Stimulated activated CD8-positive, alpha-beta memory T cell treated with anti-CD3 and anti-CD28 coated beads, Interleukin-7, amount 100 ng/mL, for 1 hour (primary cell): ENCODE measurements at places on chromosomes 11 and 22.

- no peak for DNase-seq
These were observed 30.9 kb downstream of the OR52A5 start for GRCh38 chr11:5107285-5107684.

GRCh38 chr11:12628314-12628713 lies 45.9 kb upstream of the TEAD1 start:
- no peak for DNase-seq

DNA sequence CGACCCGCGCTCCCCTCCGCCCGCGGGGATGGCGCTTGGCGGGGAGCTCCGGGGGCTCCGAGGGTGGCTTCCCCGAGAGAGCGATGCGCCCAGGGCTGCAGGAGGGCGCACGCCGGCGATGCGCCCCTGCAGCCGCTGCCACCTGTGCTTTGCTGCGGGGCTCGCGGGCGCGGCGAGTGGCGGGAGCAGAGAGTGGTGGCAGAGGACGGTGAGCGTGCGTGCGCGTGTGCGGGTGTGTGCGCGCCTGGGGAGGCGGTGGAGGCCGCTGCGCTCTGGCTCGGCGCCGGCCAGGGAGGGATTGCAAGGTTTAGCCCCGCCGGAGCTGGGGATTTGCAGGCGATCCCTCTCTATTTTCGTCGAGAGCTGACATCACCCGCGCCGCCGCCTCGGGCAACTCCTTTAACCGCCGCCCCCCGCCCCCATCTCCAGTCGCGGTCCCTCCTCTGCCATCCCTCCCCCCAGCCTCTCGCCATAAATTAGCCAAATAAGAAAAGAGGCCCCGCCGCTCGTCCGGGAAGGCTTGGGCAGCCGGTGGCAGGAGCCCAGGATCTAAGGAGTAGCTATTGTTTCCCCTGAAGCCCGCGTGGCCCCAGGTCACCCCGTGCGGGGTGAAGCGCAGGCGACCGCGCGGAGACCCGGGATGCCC lies at the start of gene SLC1A2:
TSS of gene SLC1A2 (minus strand) at position 375 of the 646 bp plus-strand sequence. CDS start 592 bp downstream, outside the sequence.
- DNase-seq = no peak

DNA sequence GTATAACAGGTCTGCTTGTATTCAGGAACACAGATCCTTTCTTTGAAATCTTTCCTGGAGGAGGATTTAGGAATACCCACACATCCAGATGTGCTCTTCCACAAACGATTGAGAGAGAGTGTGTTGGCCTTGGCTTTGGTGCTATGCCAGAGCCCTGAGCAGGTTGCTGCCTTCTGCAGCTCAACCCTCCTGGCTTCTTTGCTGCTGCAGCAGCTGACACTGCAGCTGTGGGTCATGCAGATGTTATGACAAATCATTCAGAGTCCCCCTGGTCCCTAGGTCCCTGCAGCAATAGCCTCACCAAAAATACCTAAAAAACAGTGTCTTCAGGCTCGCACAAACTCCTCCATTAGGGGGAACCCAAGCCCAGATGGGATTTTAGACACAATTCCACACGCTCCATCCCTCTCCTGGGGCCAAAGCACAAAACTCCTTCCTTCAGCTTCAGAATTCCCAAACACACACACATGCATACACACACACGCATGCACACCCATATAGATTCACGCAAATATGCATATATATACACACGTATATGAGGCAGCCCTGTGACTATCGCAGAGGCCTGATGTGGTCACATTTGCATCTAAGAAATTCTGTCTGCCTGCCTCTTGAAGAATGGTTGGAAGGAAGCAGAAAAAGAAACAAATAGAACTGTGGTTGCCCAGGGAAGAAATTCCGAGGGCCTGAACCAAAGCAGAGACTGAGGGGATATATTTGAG lies 35.4 kb downstream of the SLN start:
- DNase-seq = no peak

DNA sequence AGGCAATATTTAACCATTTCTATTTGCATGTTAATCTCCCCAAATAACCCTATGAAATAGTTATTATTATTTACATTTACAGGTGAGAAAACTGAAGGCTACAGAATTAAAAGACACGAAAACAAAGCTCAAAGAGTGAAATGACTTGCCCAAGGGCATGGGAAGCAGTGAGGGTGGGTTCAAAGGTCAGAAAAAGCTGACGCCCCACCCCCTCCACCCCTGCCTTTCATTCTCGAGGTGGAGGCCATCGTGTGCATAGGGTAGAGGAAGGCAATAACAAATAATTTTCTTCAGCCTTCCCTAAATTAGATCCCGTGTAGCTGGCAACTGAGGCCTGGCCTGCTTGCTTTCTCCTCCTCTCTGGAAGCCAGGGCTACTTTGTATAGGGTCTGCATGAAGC lies 56.1 kb upstream of the RBFOX2 start:
- no peak for DNase-seq

DNA sequence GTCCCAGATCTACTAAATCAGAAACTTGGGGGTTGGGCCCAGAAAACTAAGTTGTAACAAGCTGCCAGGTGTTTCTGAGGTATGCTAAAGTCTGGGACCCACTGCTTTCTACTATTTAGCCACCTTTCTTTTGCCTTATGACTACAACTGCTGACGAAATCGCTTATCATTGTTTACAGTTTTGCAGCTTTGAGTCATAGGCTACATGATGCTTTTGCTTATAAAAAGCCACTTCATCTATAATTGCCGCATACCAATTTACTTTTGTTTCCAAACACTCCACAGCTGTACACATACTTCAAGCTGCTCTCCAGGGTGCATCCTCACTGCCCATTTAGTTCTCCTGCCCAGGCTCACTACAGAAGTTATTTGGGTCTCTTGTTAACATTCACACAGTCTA lies 144.7 kb downstream of the ENTHD1 start:
- DNase-seq = no peak

DNA sequence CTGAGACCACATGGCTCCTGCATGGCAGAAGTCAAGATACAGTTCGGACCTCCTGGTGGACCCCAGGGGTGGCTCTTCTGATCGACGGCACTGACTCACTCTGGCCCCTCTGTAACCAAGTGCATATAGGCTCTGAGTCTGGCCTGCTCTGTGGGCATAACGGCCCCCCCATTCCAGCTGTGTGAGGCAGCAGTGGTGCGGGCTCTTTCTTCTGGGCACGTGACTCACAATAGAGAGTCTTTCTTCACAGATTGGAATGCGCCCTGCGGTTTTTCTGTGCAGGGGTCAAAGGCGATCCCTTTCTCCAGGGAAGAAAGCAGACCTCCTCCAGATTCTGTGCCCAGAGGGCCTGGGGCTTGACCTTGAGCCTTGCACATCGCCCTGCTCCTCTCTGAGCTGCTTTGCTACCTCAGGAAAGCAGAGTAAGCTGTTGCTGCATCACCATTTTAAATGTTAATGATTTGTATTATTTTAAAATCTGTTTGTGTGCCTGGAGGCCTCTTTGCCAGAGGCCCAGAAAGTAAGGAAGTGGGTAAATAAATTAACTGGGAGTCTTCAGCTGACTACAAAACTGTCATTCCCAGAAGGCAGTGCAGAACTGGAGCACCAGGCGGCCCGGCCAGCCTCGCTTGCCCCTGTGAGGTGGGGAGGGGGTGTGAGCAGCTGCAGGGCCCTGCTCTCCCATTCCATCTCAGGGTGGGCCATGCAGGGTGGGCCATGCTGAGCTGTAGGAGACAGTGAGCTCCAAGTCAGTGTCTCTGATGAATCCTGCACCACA lies 199.0 kb downstream of the GRIK4 start:
- DNase-seq = no peak

GRCh38 chr22:24162436-24162835 lies 18.9 kb upstream of the SUSD2 start:
- no peak for DNase-seq
